Fibroblast of skin of back (primary cell): ENCODE measurements at places on chromosomes 11 and 22.

DNA sequence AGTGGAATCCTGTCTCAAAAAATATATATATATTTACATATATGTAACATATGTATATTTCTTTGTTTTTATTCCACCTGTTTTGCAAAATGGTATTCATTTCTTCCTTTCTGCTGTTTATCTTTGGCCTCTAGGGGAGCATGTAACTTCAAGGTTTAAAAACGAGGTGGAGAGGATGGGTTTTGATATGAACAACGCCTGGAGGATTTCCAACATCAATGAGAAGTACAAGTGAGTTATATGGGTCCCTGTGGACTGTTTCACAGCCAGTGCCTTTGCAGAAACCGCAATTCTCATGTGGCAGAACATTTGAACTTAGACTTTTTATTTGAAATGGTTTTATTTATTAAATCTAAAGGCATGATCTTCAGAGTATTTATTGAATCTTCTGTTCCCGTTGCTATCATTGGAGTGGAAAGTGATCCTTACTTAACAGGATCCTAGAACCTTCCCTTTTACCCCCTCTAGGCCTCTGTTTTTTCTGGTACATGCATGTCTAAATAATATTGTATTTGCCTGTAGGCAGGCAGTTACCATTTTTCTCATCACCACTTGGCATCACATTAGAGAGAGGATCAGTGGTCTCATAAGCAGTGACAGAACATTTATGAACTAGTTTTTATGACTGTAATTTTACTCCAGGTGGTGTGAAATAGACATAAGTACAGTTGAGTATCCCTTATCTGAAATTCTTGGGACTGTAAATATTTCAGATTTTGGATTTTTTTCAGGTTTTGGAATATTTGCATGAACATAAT is 81.5 kb upstream of the HORMAD2 start:
- DNase-seq, result peak; percentile 14

DNA sequence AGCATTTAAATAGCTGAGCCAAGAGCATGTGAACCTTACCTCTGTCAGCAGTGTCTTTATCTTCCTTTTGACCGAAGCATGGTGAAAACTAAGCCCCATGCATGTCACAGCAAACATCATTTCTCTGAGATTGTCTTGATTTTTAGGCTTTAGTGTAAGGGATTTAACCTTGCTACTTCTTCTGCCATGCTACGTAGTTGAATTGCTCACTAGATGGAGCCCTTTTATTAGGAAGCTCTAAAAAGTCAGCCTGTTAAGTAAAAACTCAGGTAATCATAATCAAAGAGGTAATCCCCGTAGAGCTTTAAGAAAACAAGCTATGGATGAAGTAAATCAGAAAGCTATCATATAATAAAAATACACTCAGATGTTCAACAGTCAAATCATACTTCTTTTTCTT is 149.5 kb downstream of the PGR start:
- no peak for DNase-seq

GRCh38 chr11:35529971-35530495 is 4.6 kb upstream of the PAMR1 start:
- peak; percentile 95 for DNase-seq

DNA sequence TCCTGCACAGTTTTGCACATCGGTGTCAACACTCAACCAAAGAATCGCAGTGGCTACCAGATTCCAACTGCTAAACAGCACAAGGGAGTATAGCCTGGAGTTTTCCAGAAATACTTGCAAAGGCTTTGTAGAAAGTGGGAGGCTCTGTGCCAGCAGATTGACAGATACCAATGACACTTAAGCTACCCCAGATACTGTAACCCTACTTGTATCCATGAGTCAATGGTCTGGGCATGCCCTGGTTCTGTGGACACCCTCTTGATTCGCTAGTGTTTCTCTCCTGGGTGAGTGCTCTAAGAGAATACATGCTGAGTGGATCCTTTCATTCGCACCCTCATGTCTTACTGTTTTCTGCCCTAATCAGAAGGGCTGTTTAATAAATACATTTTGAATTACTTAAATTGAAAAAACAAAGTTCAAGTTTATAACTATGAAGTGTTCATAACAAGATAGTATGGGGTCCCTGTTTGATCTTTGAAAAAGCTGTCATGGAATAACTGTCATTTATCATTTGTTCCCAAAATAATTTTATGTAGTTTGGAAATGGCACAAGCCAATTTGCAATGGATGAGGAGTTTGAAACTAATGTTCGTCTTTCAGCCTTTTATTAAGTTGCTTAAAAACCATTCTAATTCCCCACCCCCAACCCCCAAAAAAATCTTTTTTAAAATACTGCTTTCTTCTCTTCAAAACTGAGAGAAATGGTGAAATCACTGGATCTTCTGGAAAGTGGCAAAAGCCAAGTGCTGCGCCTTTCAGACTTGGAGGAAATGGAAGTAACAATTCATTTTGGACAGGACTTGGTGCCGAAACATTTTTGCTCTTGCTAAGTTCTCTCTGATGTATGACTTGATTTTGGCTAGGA is 600.5 kb upstream of the TENM4 start:
- DNase-seq, result no peak

DNA sequence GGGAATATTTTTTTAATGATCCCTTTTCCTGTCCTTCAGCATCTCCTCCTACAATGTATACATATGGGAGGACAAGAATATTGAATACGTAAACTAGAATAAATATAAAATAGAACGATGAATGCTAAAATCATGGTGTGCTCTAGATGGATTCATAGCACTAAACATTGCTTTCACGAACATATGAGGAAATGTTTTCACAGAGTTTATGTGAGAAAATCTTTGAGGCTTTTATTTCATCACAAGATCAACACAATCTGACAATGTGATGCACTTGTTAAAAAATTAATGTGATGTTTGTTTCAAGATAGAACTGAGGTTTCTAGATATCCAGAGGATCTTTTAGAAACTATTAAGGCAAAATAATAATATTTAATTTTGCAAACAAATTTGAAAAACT is 3.0 kb downstream of the CARD16 start:
- DNase-seq, result no peak

DNA sequence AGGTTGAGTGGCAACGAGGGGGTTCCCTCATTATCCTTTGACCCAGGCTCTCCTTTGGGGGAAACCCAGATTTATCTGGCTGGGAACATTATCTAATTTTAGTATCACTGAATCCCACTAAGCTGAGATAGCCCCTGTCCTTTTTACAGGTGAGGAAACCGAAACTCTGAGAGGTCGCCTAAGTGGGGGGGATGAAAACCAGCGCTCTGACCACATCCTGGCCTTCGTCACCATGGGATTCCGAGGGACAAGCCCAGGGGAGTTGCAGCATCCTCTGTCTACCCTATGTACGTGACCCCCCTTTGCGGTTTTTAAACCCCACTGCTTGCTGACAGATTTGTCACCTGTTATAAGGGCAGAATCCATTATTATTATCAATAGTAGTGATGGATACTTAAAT is 61.0 kb downstream of the ISX start:
- no peak for DNase-seq

GRCh38 chr11:105881027-105881426 is 141.0 kb downstream of the MSANTD4 start:
- no peak for DNase-seq

DNA sequence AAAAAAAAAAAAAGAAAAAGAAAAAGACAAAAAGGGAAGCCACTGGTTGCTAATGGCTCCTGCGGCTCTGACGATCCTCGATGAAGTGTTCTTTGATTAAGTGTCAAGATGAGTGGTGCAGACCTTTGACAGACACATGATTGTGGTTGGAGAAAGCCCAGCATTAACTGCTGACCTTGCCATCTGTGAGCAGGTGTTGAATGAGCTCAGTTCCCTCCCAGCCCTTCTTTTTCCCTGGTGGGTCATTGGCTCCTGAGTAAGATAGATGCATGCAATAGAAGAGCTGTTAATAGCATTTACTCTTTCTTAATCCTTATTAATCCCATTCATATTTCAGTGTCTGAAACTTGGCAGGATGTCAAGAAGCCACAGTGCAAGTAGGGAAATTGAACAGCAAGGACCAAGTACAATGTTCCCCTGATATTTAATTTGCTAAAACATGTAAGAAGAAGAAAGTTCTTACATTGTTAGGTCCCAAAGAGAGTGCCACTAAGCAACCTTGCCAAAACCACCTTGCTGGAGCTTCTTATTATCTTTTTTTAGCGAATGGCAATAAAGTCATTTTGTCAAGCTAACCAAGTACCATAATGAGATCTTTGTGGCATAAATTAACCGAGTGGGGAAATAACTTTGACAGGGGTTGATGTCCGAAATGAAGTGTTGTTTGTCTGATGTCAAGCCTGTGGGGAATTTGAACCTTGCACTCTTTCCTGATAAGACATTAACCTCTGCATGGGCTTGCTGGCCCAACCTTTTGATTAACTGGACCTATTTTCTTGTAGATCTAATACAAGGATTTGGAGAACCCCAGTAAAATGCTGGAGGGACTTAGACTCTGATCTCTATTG is 113.7 kb downstream of the PTPRJ start:
- no peak for DNase-seq

DNA sequence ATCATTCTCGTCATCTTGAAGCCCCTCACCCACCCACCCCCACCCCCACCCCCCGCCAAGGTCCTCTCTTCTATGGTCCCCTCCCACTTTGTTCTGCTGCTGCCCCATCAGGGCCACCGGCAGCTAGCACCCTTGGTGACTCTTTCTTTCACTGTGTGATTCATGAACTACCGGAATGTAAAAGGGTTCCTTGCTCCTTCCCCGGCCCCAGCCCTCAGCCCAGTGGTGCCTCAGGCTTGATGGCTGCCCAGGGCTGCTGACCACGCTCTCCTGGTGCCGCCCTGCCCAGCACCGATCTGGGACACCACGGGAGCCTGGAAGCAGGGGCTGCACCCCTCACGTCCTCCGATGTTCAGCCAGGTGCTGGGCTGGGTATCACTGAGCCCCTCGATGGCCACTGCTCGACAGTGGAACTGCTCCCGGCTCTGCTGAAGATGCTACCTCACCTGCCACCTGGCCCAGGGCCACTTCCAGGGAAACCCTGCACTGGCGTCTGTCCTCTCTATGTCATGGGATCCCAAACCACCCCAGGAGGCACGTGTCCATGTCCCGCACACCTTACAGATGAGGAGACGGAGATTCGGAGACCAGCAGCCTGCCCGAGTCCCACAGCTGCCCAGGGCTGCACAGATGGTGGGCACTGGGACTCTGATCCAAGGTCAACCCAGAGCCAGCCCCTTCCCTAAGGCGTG is 39.7 kb downstream of the IGLL5 start:
- DNase-seq, result no peak

GRCh38 chr22:27297125-27297524 is 504.4 kb downstream of the MN1 start:
- DNase-seq, result no peak

- peak; percentile 65 for DNase-seq
These were observed 219.1 kb upstream of the CCDC179 start for GRCh38 chr11:23079382-23079813.

DNA sequence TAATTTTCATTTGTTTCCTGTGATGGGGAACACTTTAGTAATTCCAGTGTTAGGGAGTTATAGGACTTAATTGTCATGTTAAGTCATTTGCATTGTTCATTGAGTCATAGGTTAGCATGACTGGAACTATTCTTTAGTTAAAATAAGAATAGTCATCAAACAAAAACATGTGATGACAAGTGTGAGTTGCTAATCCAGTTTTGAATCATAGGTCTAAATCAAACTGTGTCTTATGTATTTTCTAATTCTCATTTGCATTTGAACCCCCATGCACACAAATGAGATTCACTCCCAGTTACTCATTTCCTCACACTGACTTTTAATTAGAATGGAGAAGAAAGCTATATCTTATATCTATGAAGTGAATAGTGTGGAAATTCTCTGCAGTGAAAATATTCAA is 405.6 kb downstream of the LRRC4C start:
- DNase-seq, result peak; percentile 4

GRCh38 chr22:44870021-44870420 is 117.6 kb downstream of the ARHGAP8 start:
- peak; percentile 12 for DNase-seq
